ENCODE measurements at places on chromosomes 5 and 9. TPM values are rescaled to one million over a fixed set of nuclear protein-coding genes. Genes with fewer than 3 reads are reported as not detected.

Gene NR5A1
- not detected for total RNA-seq

Gene PCDHGB1
- total RNA-seq: 15.3 TPM

Gene BAAT
- 0.19 TPM for total RNA-seq

Gene WDR38
- not detected for total RNA-seq

Gene FBP2
- not detected for total RNA-seq

Gene GABRA6
- total RNA-seq: not detected

Gene SOX30
- total RNA-seq: not detected

Gene NAIF1
- total RNA-seq: 7.3 TPM

Gene GRIA1
- total RNA-seq: not detected

Gene NR6A1
- 3.1 TPM for total RNA-seq

Gene DMRT3
- total RNA-seq: not detected

Gene ARHGEF39
- total RNA-seq: 15.3 TPM

Gene ETF1
- total RNA-seq: 52.1 TPM

Gene MUSK
- total RNA-seq: not detected

Gene TCF7
- total RNA-seq: not detected

Gene EPB41L4A
- 1.3 TPM for total RNA-seq

Gene FAM221B
- total RNA-seq: not detected

Gene ADAM19
- total RNA-seq: 5.7 TPM

Gene LCN15
- total RNA-seq: not detected

Gene DIPK1B
- total RNA-seq: not detected

Gene IFNA4
- not detected for total RNA-seq

Gene IL3
- not detected for total RNA-seq

Gene PCDHA10
- total RNA-seq: not detected

Gene LEAP2
- total RNA-seq: 6.6 TPM

Gene STPG3
- total RNA-seq: 0.61 TPM

Gene AFAP1L1
- total RNA-seq: 1.6 TPM

Gene F12
- total RNA-seq: 6.5 TPM

Gene TENT4A
- total RNA-seq: 38.1 TPM

Gene FAM193B
- 48.3 TPM for total RNA-seq

Gene PSD2
- total RNA-seq: not detected

Data from Karpas-422 (cell line).